ENCODE measurements at places on chromosomes 2 and 18.

DNA sequence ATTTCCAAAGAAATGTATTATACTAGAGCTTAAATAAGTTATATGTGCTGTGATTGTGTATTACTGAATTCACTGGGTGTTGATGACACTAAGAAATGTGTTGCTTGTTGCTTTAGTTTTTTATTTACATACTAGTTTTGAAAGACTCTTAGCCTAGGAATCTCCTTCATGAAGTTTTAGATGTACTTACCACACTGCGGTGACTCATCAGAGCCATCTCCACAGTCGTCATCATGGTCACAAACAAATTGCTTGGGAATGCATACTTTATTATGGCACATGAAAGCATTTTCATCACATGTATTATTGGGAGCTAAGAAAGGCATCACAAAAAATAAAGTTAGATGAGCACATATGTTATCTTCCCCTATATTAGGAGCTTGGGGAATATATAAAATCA is 1624.2 kb downstream of the LRP1B start:
- no peak for DNase-seq

- no peak for DNase-seq
Observed at GRCh38 chr2:203889944-203890343, 22.4 kb downstream of the CTLA4 start.

- DNase-seq: no peak
Observed at GRCh38 chr2:99802734-99803133, 312.9 kb upstream of the REV1 start.

DNA sequence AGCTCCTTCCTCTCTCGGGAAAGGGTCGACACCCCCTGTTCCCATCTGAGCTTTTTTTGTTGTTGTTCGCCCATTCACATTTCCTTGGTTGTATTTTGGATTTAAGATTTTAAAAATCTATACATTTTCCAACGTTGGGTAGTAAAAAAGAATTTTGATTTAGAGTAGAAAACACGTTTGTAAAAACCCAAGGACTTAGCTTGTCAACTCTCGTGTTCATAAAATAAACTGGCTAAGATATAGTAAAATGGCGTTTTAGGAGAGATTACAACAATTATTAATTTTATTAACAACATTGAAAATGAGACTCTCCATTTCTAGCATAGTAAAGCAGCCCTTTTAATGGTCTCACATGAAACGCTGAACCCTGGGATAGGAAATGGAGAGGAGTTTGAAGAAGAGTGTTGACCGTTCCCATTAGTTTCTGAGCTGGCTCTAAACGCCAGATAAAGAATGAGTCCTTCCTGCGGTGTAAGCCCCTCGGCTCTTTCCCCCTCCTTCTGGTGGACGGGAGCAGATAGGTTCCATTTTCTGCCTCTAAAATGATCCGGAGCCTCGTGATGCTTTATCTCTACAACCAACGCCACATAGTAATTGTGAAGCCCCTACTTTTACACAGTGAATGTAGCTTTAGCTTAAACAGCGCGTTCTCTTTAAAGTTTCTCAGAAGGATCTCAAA is 24.0 kb upstream of the ZNF516 start:
- DNase-seq: no peak

- no peak for DNase-seq
Observed at GRCh38 chr2:47035615-47036488, 119.3 kb downstream of the STPG4 start.

DNA sequence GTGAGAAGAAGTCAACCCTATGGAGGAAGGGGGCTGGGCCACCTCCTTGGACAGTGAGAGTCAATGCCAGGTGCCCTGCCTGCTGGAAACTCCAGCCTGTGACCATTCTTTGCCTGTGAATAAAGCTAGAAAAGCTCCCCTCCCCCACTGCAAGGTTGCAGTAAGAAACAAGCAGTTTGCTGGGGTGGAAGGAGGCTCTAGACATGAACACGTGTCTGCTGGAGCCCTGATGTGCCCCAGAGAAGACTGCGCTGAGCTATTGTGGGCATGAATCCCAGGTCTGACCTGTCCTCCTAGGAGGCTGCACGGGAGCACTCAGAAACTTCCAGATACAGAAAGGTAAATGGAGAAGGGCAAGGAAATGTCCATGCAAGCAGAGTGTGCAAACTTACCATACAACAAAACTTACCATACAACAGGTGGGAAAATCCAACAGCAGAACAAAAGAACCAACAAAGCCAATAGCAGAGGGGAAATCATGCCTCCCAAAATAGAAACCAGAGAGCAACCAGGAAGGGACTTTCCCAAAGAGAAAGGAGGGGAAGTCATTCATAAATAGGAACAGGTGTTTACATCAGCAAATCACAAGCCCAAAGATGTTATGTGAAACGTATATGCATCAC is 278.7 kb downstream of the BCL2 start:
- peak; percentile 49 for DNase-seq

DNA sequence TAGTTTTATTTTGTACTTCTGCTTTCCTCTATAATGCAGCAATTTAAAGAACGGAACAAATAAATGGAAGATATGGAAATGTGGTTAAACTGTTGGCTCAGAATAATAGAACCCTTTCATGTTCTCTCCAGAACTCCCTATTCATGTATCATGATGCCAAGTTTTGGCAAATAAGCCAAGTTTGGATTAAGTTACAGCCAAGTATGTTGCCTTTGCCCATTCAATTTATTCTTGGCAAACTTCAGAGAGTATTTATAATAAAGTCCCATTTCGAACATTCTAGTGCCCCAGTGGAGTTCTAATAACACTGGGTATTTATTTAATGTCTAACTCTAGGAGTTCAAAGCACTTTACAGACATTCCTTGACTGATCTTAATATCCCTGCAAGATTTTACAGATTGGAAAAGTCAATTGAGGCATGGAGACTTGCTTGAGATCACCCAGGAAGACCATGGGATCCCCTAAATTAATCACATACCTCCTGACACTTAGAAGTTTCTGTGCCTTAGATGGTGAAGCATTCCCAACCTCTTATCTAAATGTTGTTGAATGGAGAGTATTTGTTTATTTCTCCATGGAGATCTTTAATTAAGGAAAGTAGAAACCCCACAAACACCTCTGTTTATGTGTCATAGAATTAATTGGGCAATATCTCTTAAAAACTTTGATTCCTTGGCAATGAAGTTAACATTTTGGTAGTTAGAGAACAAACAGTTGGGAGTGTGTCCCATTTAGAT is 106.7 kb downstream of the ACKR3 start:
- DNase-seq: no peak

DNA sequence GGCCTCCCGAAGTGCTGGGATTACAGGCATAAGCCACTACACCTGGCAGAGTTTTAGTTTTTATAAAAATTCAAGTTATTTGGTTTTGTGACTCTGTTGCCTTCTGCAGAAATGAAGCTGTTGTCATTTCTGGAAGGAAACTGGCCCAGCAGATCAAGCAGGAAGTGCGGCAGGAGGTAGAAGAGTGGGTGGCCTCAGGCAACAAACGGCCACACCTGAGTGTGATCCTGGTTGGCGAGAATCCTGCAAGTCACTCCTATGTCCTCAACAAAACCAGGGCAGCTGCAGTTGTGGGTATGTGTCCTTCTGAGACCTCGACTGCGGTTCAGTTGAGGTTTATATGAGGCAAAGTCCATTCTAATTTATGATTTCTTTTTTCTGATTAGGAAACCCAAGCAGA is 7.2 kb downstream of the MTHFD2 start:
- DNase-seq: no peak

DNA sequence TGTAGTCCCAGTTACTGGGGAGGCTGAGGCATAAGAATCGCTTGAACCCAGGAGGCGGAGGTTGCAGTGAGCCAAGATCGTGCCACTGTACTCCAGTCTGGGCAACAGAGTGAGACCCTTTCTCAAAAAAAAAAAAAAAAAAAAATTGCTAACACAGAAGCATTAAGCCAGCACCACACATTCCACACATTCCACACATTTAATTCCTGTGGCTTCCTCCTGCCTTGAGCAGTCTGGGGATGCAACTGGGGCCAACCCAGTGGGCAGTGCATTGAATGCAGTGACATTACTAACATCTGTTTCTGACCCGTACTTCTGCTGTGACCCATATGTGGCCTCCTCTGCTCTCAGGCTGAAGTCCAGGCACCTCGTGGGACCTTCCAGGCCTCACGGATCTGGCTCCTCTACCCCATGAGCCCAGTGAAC is 107.0 kb downstream of the BCL2L11 start:
- no peak for DNase-seq

DNA sequence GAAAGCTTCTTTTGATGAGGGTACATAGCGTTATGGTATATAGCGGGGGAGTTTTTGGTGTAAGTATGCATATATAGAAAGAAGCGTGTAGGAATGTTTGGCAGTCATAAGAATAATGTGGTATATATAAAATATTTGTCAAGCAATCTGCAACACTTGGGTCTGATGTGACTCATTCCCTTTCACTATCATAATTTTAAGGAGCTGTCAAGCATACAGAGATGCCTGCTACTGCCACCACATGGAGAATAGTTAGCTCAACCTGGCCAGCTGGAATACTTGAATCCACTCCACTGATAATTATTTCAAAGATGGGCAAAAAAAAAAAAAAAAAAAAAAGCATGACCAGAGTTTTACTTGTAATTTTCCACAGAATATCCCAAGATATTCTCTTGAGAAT is 559.8 kb upstream of the REG3G start:
- DNase-seq: no peak

DNA sequence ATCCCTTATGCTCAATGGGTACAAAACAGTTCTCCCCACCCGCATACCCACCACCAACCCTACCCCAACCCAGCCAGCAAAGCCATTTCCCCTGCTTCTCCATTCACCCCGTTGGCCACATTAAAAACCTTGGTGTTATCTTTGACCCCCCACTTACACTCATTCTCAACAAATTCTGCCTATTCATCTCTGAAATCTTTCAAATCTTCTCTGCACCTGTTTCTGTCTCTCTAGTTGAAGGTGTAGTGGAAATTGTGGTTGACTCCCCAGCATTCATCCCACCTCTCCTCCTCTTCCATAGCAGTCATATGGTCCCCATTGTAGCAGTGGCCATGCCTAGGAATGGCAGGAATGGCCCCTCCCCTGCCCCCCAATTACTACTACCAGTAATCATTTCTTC is 20.5 kb upstream of the TET3 start:
- DNase-seq: no peak

- DNase-seq: no peak
Observed at GRCh38 chr2:120546048-120546864, 189.4 kb upstream of the GLI2 start.

DNA sequence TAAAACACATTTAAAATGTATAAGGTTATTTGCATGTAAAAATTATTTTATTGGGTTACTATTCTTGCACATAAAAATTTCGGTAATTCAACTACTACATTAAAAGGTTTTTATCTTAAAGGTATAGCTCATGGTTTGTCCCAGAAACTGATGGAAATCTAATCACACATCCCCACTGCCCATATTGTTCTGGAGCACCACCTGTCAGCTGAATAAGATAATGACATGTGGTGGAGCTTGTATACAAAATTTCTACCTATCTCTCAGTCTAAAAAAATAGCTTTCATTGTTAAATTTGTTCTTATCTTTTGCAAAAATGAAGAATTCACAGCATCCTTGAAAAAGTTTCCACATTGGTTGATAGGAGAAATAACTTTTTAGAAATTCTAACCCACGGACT is 18.3 kb downstream of the ERBB4 start:
- DNase-seq: no peak

Measured in GM13977 (cell line).